Activated CD4-positive, alpha-beta T cell treated with anti-CD3 and anti-CD28 coated beads for 4 hours (primary cell): ENCODE measurements at places on chromosomes 11 and 22.

- no peak for DNase-seq
Observed at GRCh38 chr11:10864688-10865087, 6.8 kb upstream of the ZBED5 start.

- no peak for DNase-seq
Observed at GRCh38 chr22:30044881-30045493, 35.3 kb upstream of the HORMAD2 start.

DNA sequence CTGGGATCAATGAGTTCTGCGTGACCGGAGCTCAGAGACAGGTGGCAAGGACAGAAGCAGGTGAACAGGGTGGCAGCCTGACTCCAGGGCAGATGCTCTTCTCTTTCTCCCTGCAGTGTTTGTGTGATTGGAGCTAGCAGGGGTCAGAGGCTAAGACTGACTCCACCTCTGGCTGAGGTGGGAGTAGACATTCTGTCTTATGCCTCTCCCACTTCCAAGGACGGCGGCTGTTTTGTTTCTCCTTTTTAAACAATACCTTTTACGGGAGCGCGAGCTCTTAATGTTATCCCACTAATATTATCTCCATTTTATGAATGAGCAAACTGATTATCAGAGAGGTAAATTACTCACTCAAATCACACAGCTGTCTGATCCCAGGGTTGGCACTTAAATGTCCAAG, 323.7 kb downstream of the MIAT start:
- no peak for DNase-seq

- DNase-seq: no peak
Observed at GRCh38 chr11:17596711-17597110, 49.7 kb downstream of the OTOG start.

GRCh38 chr11:119614222-119615002, 114.6 kb downstream of the NECTIN1 start:
- no peak for DNase-seq

- no peak for DNase-seq
Observed at GRCh38 chr11:103683576-103683975, 352.9 kb upstream of the DDI1 start.
